ENCODE measurements at places on chromosomes 11 and 22. TPM values are rescaled to one million over a fixed set of nuclear protein-coding genes. Genes with fewer than 3 reads are reported as not detected.

Gene ELFN2
- 0.38 TPM for total RNA-seq

- no peak overlapping the region for H3K27ac ChIP-seq
- H3K4me3 ChIP-seq, result no peak overlapping the region
- no peaks in the 10 kb centered on the region for H3K36me3 ChIP-seq
- peaks cover 2% of the 10 kb centered on the region for H3K27me3 ChIP-seq
- no peak for DNase-seq
Observed at GRCh38 chr22:42702675-42703074, 18.0 kb downstream of the A4GALT start.

DNA sequence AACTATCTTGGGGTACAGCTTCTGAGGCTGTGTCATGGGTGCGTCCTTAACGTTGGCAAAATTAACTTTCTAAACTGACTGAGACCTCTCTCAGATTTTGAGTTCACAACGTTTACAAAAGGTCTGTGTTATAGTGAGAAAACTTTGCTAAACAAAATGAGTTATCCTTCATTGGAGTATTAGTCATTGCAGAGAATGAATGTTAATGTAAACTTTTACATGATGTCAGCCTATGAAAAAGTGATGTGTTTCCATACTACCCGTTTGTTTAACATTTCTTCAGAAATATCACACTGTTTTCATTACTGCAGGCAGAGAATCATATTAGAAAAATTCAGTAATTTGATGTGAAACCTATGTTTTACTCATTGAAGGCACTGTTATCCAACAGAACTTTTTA is 32.1 kb downstream of the HSD17B12 start:
- no peaks in the 10 kb centered on the region for H3K27me3 ChIP-seq
- H3K36me3 ChIP-seq, result peaks cover 10% of the 10 kb centered on the region
- no peak overlapping the region for H3K27ac ChIP-seq
- no peak for DNase-seq
- H3K4me3 ChIP-seq, result no peak overlapping the region

- DNase-seq, result no peak
- H3K27me3 ChIP-seq, result no peaks in the 10 kb centered on the region
- H3K27ac ChIP-seq, result no peak overlapping the region
- H3K4me1 ChIP-seq, result no peaks in the 10 kb centered on the region
- no peaks in the 10 kb centered on the region for H3K36me3 ChIP-seq
Observed at GRCh38 chr22:27347951-27348350, 453.6 kb downstream of the MN1 start.
